ENCODE measurements at places on chromosomes 1 and 21.

DNA sequence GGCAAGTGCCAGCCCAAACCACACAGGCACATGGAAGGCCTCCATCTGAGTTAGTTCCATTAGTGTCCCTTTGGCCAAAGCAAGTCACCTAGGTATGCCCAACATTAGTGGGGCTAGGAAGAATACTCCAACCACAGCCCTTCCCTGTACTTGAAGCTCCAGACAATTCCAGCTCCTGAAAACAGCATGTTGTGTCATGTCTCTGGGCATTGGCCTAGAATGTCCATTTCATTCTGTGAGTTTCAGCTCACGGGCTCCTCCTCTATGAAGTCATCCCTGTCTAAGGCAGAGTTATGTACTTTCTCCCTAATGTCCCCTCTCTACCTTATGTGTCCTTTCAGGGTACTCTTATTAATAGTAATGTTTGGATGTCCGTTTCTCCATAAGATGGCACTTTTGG lies 96.5 kb upstream of the SPATA6 start:
- DNase-seq, result no peak

DNA sequence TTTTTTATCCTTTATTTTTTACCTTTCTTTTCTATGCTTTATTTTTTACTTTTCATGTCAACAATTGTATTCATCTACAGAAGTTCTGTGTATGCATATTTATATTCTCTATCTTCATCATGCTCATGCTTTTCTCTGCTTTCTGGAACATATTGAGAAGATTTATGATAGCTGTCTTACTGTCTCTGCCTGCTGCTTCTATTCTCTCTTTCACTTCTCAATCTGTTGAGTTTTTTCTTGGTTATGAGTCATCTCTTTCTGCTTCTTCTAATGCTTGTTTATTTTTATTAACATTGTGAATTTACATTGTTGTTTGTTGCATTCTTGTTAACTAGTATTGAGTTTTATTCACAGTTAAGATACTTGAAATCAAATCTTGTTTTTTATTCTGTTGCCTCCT lies 22.6 kb downstream of the F5 start:
- no peak for DNase-seq

DNA sequence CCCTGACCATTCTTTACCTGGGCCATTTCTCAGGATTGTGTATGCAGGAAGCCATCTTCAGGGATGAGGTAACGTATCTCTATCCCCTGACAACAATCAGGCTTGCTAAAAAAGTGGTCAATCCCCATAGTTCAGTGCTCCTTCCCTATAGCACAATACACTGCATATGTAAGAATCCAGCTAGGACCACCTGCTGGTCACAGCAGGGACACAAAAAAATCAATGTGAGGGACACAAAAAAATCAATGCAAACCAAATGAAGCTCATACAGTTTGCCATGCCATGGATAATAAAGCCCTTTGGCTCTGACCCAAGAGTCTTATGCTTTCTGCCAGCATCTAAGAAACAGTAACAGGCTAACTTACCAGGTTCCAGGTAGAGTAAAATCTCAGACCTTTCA lies 16.3 kb downstream of the ACBD6 start:
- no peak for DNase-seq

GRCh38 chr1:227883073-227883520 lies 64.6 kb downstream of the WNT9A start:
- DNase-seq, result peak; percentile 6

GRCh38 chr1:6486433-6487011 lies 4.9 kb downstream of the PLEKHG5 start:
- DNase-seq, result peak; percentile 88

- no peak for DNase-seq
These were observed 117.1 kb upstream of the IFFO2 start for GRCh38 chr1:19073311-19074186.

DNA sequence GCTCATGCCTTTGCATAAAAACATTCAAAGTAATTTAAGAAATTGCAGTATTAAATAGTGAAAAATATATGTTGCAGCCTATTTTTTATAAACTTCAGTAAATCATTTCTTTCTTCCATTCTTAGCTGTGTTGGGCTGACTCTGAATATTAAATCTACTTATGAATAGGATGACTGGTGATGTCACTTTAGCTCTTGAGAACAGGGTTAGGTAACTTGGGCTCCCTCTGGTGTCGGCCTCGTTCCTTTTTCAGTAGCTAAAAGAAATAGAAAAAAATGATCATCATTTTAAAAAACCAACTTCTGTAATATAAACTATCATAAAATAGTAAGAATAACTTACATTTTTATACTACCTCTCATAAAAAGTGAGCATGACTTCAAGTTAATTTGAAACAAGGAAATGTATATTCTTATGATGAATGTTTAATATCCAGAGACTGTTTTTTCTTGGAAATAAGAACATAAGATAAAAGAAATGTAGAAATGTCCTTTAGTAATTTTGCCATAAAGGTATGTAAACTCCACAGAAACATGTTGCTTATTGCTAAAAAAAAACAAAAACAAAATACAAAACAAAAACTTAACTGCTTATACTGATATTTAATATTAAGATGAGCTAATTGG lies 26.8 kb upstream of the NCAM2 start:
- no peak for DNase-seq

- DNase-seq, result no peak
These were observed 207.2 kb downstream of the TOMM20 start for GRCh38 chr1:234921266-234922062.

DNA sequence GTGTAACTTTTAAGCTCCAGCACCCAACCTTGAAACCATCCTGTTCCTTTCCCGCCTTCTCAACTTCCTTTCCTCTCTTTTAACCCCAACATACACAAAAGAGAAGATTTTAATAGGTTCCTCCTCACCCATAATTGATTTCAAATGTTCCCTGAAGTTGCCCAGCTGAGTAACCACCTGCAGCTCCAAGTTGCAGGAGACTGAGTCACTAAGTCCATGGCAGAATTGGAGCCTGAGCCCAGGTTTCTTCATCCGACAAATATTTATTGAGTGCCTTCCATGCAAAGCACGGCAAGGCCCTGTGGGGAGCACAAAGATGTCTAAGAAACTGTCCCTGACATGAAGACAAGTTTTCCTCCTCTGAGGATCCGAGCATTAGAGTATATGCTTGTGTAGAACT lies 97.7 kb downstream of the PAPPA2 start:
- DNase-seq, result no peak

- no peak for DNase-seq
These were observed 49.8 kb downstream of the NFIA start for GRCh38 chr1:61132176-61132638.

DNA sequence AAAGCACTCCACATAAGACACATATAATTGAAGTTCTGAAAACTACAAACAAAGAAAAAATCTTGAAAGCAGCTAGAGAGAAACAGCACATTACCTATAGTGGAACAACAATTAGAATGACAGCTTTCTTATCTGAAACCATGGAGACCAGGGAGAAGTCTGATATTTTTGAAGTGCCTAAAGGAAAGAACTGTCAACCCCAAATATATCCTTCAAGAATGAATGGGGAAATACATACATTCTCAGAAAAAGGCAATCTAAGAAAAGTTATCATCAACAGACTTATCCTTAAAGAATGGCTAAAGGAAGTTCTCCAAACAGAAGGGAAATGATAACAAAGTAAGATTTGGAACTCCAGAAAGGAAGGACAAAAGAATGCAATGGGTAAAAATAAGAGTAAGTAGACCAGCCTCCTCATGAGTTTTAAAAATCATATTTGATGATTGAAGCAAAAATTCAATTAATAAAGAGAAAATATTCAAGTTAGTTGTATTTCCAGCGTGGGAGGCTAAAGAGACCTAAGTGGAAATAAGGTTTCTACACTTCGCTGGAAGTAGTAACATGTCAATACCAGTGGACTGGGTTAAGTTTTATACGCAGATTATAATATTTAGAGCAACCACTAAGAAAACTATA lies 170.8 kb upstream of the SAMSN1 start:
- no peak for DNase-seq

DNA sequence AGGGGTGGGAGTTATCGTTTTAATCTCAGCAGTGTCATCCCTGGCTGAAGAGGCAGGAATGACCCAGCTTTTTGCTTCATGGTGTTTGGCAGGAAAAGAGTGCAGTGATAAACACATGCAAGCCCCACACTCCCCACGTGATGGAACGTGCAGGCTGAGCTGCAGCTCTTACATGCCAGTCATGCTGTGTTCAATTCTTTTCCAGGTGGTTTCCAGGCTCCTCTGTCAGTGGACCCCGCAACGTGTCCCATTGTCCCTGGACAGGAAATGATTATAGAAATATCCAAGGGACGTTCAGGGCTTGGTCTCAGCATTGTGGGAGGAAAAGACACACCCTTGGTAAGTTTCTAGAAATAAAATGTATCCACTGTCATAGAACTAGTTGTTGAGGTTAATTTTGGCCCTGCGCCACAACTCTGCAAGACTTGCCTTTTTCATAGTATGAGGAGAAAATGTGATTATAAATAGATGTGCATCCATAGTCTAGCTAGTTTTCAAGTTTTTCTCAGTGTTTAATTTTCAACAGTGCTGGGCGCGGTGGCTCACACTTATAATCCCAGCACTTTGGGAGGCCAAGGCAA lies 110.2 kb upstream of the L1TD1 start:
- no peak for DNase-seq

GRCh38 chr1:217953330-217953729 lies 322.2 kb downstream of the SPATA17 start:
- DNase-seq, result no peak

GRCh38 chr1:241156231-241156965 lies 200.6 kb downstream of the RGS7 start:
- DNase-seq, result no peak

DNA sequence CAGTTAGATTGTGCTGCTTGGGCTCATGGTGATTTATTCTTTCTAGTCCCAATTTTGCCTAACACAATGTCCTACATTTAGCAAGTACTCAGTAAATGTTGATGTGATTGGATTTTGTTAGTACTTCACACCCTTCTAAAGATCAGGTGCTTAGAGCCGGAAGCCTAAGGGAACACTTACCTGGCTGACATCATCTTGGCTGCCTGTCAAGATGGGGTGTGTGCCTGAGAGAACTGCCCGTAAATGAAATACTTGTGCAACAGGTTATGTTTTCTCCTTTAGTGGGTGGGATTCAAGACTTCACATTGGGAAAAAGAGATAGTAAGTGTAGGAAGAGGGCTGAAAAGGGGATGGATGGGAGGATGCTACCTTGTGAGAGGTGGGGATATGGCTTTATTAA lies 75.5 kb upstream of the MACF1 start:
- DNase-seq, result no peak

- no peak for DNase-seq
These were observed 243.9 kb downstream of the TOMM20 start for GRCh38 chr1:234884701-234885100.

DNA sequence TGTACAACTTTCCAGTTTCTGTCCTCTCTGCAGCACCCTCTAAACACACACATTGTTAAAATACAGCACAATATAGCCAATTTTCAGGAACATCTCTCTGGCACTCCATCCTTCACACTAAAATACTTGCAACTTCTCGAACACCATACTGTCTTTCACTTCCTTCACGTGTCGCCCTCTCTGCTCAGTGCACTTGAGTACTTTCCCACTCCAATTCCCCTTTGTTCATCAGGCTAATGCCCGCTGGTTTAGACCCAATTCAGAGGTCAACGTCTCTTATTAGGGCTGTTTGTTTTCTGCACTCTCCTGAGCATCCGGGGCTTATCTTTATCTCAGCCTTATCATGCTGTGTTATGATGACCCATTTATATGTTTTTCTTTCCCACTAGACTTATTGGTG lies 238.2 kb upstream of the SGIP1 start:
- DNase-seq, result no peak

- DNase-seq, result no peak
These were observed 42.4 kb downstream of the GFI1 start for GRCh38 chr1:92444351-92444750.

DNA sequence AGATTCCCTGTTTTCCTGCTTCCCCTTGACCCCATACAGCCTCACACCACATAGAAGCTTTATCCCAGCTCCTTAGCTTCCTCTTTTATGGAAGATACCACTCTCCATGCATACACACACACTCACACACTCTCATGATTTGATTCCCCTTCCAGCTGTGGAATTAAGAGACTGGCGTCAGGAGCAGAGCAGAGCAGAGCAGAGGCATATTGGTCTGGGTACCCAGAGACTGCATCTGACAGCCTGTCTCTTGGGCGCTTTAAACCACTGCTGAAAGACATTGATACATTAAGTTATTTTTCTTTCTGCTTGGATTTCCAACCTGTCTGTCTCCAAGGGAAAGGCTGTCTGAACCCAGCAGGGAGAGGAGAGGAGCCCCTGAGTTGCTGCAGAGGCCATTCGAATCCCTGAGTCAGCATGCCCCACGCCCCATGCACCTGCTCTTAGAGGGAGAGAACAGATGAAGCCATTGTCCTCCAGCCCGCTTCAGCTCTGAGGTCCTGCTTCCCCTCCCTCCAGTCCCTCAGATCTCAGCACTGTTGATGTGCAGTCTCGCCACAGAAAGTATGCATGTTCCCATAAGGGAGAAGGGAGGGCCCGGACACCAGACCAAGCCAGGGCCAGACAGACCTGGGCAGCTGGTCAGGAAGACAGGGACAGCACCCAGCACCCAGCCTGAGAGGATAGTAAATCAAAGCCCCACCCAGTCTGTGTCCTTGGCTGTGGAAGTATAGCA lies 66.7 kb upstream of the GJB5 start:
- DNase-seq, result no peak

GRCh38 chr1:76587212-76587611 lies 280.1 kb upstream of the ST6GALNAC5 start:
- DNase-seq, result no peak

GRCh38 chr1:198893763-198894444 lies 255.1 kb downstream of the PTPRC start:
- no peak for DNase-seq

DNA sequence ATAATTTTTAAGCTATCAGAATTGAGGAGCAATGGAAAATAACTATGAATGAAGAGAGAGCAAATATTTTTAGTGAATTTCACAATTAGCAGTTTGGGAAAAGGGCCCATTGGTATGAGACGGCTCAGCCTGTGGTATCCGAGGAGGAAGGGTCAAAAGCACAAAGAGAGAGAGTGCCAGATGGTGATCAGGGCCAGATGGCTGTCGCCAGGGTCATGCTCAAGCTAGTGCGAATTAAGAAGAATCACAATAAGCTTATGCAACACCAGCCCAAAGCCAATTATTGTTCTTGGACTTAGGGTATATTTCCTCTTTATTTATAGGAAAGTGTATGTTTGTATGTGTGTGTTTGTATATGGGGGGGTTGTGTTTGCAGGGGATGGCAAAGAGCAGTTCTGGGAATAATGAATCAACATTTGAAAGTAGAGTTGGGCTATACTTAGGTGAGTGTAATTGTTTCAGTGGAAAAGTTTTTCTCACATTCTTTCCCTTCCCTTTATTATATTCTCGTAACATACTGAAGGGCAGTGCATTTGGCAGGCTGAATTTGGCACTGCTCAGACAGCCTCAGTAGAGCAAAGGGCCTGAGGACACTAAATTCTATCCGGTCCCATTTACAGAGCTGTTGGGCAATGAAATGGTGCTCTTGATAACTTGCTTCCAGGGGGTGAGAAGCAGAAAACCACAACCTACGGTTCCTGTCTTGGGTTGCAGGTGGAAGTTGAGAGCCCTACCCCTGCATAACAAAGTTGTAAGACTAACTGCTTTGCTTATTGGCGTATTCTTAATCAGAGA lies 19.5 kb upstream of the DDR2 start:
- no peak for DNase-seq

- no peak for DNase-seq
These were observed 5.2 kb upstream of the RGS13 start for GRCh38 chr1:192630521-192631287.

GRCh38 chr21:45768740-45769048 lies 125.2 kb downstream of the PCBP3 start:
- DNase-seq, result no peak

Data from T-helper 17 cell (primary cell).